HepG2 (cell line): ENCODE measurements at places on chromosomes 16 and 17. TPM values are rescaled to one million over a fixed set of nuclear protein-coding genes. Genes with fewer than 3 reads are reported as not detected.

The MYH11 gene
- total RNA-seq, result not detected in 2 replicates

The FMNL1 gene
- total RNA-seq, result 0.39 and 0.53 TPM in 2 replicates

The CHST5 gene
- total RNA-seq, result not detected in 2 replicates

The HOXB8 gene
- not detected in 2 replicates for total RNA-seq

The UBE2O gene
- 21.5 and 22.3 TPM in 2 replicates for total RNA-seq

The MLKL gene
- total RNA-seq, result 10.7 TPM in 2 replicates

The CCDC137 gene
- total RNA-seq, result 34.4 and 39.1 TPM in 2 replicates

- H3K4me1 ChIP-seq, result peaks cover 16% of the 10 kb centered on the region
- H3K36me3 ChIP-seq, result no peaks in the 10 kb centered on the region
- no peak for DNase-seq
- no peak overlapping the region for H3K27ac ChIP-seq
Observed at GRCh38 chr17:43936434-43936833, 5.8 kb downstream of the PPY start.

DNA sequence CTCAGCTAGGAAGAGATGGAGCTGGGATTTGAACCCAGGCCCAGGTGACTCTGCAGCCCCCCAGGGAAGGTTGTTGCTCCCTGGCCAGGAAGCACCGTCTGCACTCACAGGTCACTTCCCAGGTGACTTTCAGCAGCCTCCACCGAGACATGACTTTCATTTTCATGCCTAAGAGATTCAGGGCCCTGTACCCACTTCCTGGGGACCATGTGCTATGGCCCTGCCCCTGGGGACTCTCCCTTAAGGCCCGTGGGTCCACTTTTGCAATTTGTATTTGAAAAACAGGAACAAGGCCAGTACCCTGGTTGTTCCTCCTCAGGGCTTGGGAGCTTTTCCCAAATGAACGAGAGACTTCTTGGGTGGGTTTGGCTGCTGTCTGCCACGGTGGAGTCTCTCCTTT, 191.0 kb downstream of the IRF8 start:
- peaks cover 16% of the 10 kb centered on the region; the same call in 2 of the 3 replicates for H3K27me3 ChIP-seq
- H3K4me3 ChIP-seq, result no peak overlapping the region
- DNase-seq, result no peak
- no peak overlapping the region for H3K27ac ChIP-seq
- no peaks in the 10 kb centered on the region for H3K36me3 ChIP-seq

- H3K36me3 ChIP-seq, result no peaks in the 10 kb centered on the region
- no peak overlapping the region for H3K4me3 ChIP-seq
- peaks cover 63% of the 10 kb centered on the region for H3K4me1 ChIP-seq
- no peaks in the 10 kb centered on the region; the same call in 1 of the 2 replicates for H3K27me3 ChIP-seq
- H3K27ac ChIP-seq, result no peak overlapping the region
Observed at GRCh38 chr17:17036524-17036998, 5.7 kb upstream of the MPRIP start.

- H3K27ac ChIP-seq, result no peak overlapping the region
- H3K4me1 ChIP-seq, result peaks cover 12% of the 10 kb centered on the region
- H3K4me3 ChIP-seq, result no peak overlapping the region
Observed at GRCh38 chr16:59212492-59213024, 478.4 kb upstream of the GOT2 start.

DNA sequence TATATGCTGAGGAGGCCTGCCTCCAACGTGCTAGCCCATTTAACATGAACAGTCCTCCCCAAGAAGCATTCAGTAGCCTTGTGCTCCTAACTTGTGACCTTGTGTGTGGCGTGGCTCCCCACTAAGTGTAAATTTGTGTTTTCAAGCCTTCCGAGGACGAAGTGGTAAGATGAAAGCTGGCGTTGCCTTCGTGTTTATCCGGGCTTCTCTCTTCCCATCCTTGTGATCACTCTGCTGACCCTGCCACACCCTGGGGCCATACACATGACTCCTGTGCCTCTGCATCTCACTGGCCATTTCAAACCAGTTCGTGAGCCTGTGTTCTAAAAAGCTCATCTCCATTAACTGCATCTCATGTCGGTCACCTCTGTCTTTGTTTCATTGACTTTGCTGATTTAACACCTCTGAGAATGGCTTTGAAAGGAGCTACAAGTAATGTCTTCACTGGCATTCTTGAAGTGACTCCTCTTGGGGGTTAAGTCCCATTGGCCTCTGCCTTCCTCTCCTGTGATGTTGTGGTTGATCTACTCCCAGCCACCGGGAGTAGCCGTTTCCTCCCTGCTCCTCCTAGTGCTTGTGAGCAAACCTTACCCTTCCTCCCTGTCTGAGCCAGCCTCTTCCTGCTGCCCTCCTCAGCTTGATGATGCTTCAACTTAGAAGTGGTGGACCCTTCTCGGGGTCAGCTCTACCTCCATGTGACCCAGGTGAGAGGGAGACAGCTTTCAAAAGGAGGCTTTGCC, 27.4 kb upstream of the NAGLU start:
- peaks cover 34% of the 10 kb centered on the region for H3K36me3 ChIP-seq
- no peak overlapping the region for H3K4me3 ChIP-seq
- no peaks in the 10 kb centered on the region for H3K27me3 ChIP-seq
- H3K27ac ChIP-seq, result no peak overlapping the region

- no peak for DNase-seq
- H3K4me1 ChIP-seq, result peaks cover 42% of the 10 kb centered on the region
- no peaks in the 10 kb centered on the region for H3K27me3 ChIP-seq
- no peak overlapping the region for H3K4me3 ChIP-seq
Observed at GRCh38 chr16:53753431-53753830, 49.5 kb downstream of the FTO start.

- no peaks in the 10 kb centered on the region for H3K4me1 ChIP-seq
- H3K4me3 ChIP-seq, result no peak overlapping the region
- no peak overlapping the region for H3K27ac ChIP-seq
- H3K27me3 ChIP-seq, result no peaks in the 10 kb centered on the region
- peaks cover 69% of the 10 kb centered on the region for H3K36me3 ChIP-seq
- no peak for DNase-seq
Observed at GRCh38 chr16:4837733-4838501, 9.2 kb downstream of the GLYR1 start.

- DNase-seq, result no peak
- H3K36me3 ChIP-seq, result no peaks in the 10 kb centered on the region
- H3K4me1 ChIP-seq, result peaks cover 43% of the 10 kb centered on the region
- no peaks in the 10 kb centered on the region for H3K27me3 ChIP-seq
- no peak overlapping the region for H3K4me3 ChIP-seq
Observed at GRCh38 chr16:27281243-27281642, 12.7 kb upstream of the NSMCE1 start.
